ENCODE measurements at places on chromosomes 1 and 21.

DNA sequence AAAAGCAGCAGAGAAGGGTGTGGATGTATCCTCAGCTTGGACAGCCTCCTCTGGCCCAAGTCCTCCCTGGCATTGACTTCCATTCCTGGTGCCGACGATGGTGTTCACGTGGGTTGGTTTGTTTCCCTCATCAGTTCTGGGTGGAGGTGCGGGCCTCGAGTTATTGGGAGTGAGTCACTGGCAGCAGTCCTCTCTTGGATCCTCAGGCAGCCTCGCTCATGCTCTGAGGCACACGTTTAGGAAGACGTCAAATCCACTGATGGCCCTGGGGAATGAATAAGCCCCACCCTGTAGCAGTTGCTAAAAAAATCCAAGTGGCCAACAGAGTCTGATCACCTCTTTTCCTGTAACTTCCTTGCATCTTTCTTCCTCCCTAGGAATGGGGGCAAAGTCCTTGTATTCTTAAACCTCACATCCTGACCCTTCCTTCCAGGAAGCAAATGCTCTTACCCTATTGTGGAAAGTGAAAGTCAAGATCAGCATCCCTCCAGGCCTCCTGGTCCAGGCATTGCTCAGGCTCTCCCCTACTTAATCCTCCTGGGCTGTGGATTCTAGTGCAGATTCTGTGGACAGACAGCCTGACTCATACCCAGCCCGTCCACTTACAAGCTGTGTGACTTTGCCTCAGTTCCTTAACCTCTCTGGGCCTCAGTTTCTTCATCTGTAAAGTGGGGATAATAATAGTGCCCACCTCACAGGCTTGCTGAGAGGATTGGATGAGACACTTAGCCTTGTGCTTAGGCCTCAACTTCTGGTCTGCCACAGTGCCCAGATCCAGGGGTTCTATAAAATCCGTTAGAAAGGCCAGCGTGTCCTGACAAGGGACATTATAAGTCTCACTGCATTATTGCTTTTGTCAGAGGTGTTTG lies 111.1 kb downstream of the TLR5 start:
- DNase-seq, result no peak

DNA sequence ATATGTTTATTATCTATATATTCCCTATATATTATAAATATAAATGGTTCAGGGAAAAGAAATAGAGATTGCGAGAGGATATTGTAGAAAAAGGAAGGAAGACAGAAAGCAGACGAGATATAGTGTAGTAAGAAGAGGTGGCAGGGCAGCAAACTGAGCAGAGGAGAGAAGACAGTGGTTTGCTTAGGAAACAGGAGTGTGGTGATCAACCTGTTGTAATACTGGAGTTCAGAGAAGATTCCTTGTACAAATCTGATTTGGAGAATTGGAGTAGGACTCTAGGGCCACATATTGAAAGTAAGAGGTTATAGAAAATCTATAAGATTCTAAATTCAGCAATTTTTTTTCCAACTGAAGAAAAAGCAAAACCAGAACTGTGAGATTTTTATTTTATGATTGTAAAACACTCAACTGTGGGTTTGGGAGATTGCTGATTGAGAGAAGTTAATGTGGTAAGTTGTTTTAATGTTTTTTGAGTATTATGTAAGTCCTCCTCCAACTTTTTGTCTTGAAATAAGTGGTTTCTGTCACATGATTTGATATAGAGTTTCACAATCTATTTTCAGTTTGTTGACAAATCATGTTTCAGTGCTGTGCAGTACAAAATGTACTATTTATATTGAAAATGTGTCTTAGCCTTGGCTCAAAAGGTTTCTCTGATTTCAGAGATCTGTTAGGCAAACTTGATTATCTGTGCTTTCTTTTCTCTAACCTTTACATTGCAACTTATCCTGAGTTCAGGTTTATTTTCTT lies 9.6 kb upstream of the AMY2B start:
- DNase-seq, result no peak

- no peak for DNase-seq
Observed at GRCh38 chr21:39518055-39518846, 66.5 kb downstream of the SH3BGR start.

GRCh38 chr1:9413071-9413876 lies 120.6 kb downstream of the SPSB1 start:
- DNase-seq, result peak; percentile 49

GRCh38 chr1:107865627-107866026 lies 99.4 kb downstream of the VAV3 start:
- DNase-seq, result no peak

DNA sequence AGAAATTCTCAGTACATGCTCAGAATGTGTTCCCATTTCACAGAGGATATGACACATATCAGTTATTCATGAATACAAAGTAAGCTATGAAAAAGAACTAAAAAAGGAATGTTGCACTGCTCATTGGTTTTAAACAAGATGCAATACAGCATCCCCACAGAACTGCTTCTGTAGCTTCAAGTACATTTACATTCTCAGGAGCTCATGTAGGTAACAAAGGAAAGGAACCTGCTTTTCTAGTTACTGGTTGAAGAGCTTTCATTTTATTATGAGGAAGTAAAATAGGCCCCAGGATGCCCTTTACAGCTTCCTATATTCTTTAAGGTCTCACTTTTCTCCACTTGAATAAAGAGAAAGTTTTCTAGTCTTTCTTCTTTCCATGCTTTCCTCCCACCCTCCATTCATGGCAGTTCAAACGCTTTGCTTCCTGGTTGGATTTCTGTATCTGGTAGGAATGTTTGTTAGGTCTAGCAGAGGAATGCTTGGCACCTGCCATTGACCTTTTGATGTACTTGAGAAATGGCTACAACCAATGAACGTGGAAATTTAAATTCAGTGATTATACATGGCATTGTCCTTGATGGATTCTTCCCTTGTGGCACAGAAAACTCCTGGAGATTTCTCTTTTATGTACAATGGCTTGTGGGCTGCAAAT lies 27.1 kb upstream of the KCNK2 start:
- no peak for DNase-seq

Measured in epithelial cell of proximal tubule (primary cell).